Heart right ventricle (tissue), 16 donors: ENCODE measurements at places on chromosomes 6 and 20. TPM values are rescaled to one million over a fixed set of nuclear protein-coding genes. Genes with fewer than 3 reads are reported as not detected.
A peak's percentile ranks its signal among the peaks of the same experiment; 100 is the strongest.

GRCh38 chr6:113859349-113860180 is 2.4 kb downstream of the MARCKS start:
- no peaks in the 10 kb centered on the region for H3K27me3 ChIP-seq
- H3K4me1 ChIP-seq: peaks cover 39% of the 10 kb centered on the region
- H3K36me3 ChIP-seq: no peaks in the 10 kb centered on the region
- H3K27ac ChIP-seq: peak overlapping the region; percentile 96
- DNase-seq: peak; percentile 20
- H3K4me3 ChIP-seq: peak overlapping the region; percentile 75

DNA sequence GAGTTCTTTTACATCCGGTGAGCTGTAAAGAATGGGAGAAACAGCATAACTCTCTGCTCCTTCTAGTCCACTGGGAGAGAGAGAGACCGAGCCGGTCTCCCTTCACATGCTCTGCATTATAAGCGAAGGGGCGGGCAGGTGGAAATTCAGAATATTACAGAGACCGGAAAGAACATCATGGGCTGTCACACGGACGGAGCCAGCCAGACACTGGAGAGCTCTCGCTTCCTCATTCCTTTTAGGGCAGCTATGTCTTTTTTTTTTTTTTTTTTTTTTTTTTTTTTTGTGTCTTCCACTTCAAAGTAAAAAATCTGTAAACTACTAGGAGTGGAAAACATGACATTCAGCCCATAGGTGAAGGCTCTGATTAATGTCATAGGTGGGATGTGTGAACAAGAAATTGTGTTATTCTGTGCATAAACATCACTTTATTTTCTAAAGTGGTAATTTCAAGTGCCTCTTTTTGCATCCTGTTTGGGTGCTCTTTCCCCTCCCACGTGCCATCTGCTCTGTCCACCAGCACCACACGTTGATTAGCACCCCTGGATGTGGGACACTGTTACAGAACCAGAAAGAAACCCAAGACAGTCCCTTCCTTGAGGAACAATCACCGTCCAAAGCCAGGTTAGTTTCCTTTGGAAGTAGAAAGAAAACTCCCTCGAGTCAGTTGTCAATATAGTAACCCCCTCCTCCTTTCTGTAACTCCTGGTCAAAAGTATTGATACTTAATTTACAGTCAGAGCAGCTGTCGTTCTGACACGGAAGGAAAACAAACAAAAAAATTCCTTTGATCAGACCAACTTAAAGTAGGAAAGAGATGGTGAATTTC is at the start of gene TAGAP:
TSS of gene TAGAP (minus strand) at position 93 of the 829 bp plus-strand sequence. CDS start 845 bp downstream, outside the sequence.
- no peaks in the 10 kb centered on the region for H3K27me3 ChIP-seq
- H3K4me3 ChIP-seq: peak within 1 kb of the TSS; percentile 38
- H3K36me3 ChIP-seq: no peaks in the 10 kb centered on the region
- DNase-seq: peak; percentile 49
- H3K4me1 ChIP-seq: peaks cover 11% of the 10 kb centered on the region

DNA sequence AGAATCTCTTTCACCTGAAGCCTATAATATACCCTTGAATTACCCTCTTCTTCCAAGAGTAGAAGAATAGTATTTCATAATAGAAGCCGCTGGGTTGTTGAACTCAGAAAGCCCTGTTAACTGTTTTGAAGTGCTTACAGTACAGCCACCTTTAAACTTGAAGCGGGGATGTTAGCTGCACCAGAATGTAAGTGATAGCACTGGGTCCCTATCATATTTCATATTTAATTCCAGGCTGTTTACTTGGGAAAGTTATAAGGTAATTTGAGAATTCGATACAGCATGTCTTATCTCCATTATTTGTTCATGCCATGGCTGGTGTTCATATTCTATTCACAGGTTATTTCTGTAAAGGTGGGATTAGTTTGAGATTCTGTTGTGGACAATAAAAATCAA is 63.5 kb upstream of the VSTM2L start:
- H3K27me3 ChIP-seq: no peaks in the 10 kb centered on the region
- no peaks in the 10 kb centered on the region for H3K4me1 ChIP-seq
- H3K27ac ChIP-seq: no peak overlapping the region
- no peak for DNase-seq
- no peak overlapping the region for H3K4me3 ChIP-seq

- no peaks in the 10 kb centered on the region for H3K36me3 ChIP-seq
- H3K4me1 ChIP-seq: no peaks in the 10 kb centered on the region
- no peak overlapping the region for H3K27ac ChIP-seq
- DNase-seq: no peak
These were observed 837.6 kb downstream of the TBC1D32 start for GRCh38 chr6:120496661-120497060.

GRCh38 chr6:130453230-130453629 is 87.4 kb downstream of the TMEM200A start:
- no peaks in the 10 kb centered on the region for H3K36me3 ChIP-seq
- H3K4me3 ChIP-seq: no peak overlapping the region
- no peaks in the 10 kb centered on the region for H3K27me3 ChIP-seq
- no peaks in the 10 kb centered on the region for H3K4me1 ChIP-seq
- no peak overlapping the region for H3K27ac ChIP-seq
- DNase-seq: no peak

DNA sequence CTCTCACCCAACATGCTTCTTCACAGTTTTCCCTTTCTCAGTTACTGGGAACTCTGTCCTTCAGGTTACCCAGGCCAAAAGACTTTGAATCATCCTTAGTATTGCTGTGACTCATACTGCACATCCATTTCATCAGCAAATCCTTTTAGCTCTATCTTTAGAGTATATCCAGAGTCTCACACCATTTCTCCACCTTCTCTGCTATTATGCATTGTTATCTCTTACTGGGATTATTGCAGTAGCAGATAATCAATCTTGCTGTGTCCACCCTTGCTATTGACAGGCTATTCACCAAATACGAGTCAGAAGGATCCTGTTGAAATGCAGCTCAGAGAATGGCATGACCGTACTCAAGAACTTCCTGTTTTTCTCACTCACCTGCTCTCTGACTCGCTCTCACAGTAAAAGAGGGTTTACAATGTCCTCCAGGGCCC is 57.3 kb downstream of the BCKDHB start:
- H3K27ac ChIP-seq: no peak overlapping the region
- H3K4me3 ChIP-seq: no peak overlapping the region
- H3K36me3 ChIP-seq: no peaks in the 10 kb centered on the region
- DNase-seq: no peak
- H3K27me3 ChIP-seq: no peaks in the 10 kb centered on the region

GRCh38 chr20:62054451-62054953 is 11.2 kb downstream of the TAF4 start:
- H3K36me3 ChIP-seq: no peaks in the 10 kb centered on the region
- H3K27ac ChIP-seq: no peak overlapping the region
- DNase-seq: no peak
- no peak overlapping the region for H3K4me3 ChIP-seq
- H3K27me3 ChIP-seq: no peaks in the 10 kb centered on the region
- no peaks in the 10 kb centered on the region for H3K4me1 ChIP-seq

DNA sequence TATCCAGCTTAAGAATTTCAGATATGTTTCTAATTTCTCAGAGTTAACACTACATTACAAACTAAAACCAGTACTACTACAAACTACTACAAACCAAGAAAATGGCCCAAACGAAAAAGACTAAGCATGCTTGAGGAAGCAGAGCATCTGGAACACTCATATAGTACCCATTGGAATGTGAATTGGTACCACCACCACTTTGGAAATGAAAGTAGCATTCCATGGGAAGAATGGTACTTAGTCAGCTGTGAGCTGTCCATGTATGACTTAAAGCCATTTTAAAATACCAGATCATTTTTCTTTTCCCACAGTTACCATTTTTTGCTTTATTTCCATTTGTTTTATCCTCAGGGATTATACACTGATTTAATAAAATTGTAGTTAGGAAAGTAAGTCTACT is 30.5 kb downstream of the FBXO9 start:
- no peak for DNase-seq
- no peak overlapping the region for H3K4me3 ChIP-seq
- H3K4me1 ChIP-seq: no peaks in the 10 kb centered on the region
- H3K36me3 ChIP-seq: no peaks in the 10 kb centered on the region

GRCh38 chr6:45591890-45592289 is 214.2 kb upstream of the SUPT3H start:
- no peak overlapping the region for H3K27ac ChIP-seq
- H3K4me1 ChIP-seq: no peaks in the 10 kb centered on the region
- DNase-seq: no peak

GRCh38 chr6:3731700-3732099 is 19.8 kb downstream of the PXDC1 start:
- DNase-seq: no peak
- H3K4me3 ChIP-seq: no peak overlapping the region
- no peaks in the 10 kb centered on the region for H3K27me3 ChIP-seq
- H3K36me3 ChIP-seq: peaks cover 86% of the 10 kb centered on the region
- H3K27ac ChIP-seq: no peak overlapping the region

- no peaks in the 10 kb centered on the region for H3K27me3 ChIP-seq
- no peaks in the 10 kb centered on the region for H3K4me1 ChIP-seq
- H3K36me3 ChIP-seq: no peaks in the 10 kb centered on the region
- no peak for DNase-seq
- no peak overlapping the region for H3K4me3 ChIP-seq
These were observed 440.4 kb upstream of the ARID1B start for GRCh38 chr6:156336733-156337132.

- H3K4me3 ChIP-seq: no peak overlapping the region
- H3K4me1 ChIP-seq: no peaks in the 10 kb centered on the region
- H3K36me3 ChIP-seq: no peaks in the 10 kb centered on the region
- DNase-seq: no peak
These were observed 3.3 kb downstream of the GPLD1 start for GRCh38 chr6:24486065-24486464.

- H3K27me3 ChIP-seq: no peaks in the 10 kb centered on the region
- H3K4me1 ChIP-seq: no peaks in the 10 kb centered on the region
- no peak for DNase-seq
- H3K4me3 ChIP-seq: no peak overlapping the region
- H3K27ac ChIP-seq: no peak overlapping the region
- no peaks in the 10 kb centered on the region for H3K36me3 ChIP-seq
These were observed 16.1 kb upstream of the FOXO3 start for GRCh38 chr6:108544606-108545005.

DNA sequence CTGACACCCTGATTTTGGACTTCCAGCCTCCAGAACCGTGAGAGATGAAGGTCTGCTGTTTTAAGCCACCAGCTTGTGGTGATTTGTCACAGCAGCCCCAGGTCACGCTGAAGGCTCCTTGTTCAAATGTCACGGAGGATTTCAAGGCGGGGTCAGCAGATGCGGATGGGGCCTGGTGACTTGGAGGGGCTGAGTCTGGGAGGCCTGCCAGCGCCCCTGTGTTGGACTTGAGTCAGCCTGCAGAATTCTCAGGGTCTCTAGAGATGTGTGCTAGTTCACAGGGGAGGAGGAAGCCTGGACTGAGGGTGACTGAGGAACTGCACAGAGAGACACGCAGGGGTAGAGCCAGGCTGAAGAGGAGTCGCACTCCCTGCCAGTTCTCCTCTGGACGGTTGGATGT is 19.5 kb upstream of the TAF4 start:
- no peak overlapping the region for H3K4me3 ChIP-seq
- DNase-seq: no peak
- H3K4me1 ChIP-seq: no peaks in the 10 kb centered on the region
- H3K36me3 ChIP-seq: no peaks in the 10 kb centered on the region
- H3K27ac ChIP-seq: no peak overlapping the region
- H3K27me3 ChIP-seq: no peaks in the 10 kb centered on the region

DNA sequence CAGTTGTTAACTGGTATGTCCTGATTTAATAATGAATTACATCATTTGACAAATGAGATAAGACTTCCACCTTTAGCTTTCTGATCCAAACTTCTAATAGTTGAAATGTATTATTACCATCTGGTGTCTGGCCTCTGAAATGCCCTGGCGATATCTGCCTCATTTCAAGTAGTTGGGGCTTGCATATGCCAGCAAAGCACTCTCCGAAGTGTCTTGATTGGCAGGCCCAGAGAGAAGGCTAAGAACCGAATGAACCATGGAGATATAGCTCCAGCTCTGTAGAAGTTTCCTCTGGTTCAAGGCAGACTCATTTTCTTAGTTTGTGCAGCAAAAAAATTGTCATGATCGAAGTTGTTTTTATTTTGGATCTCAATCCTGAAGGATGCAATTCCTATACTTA is 13.4 kb upstream of the HIVEP2 start:
- no peak for DNase-seq
- H3K36me3 ChIP-seq: no peaks in the 10 kb centered on the region
- no peaks in the 10 kb centered on the region for H3K4me1 ChIP-seq
- H3K4me3 ChIP-seq: no peak overlapping the region

DNA sequence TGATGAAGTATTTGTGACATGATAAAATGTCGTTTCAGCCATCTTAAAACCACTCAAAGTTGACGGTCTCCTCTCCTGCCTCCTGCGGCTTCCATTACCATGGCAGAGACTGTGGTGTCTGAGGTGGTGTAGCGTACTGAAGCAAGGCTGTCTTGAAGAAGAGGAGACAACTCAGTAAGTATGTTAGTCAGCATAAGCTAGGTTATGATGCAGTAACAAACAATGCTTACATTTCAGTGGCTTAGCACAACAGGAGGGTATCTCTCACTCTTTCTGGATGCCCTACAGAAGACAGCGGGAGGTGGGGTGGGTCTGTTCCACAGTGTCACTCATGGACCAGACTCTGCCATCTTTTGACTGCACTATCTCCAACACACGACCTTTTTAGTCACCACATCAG is 174.7 kb upstream of the AHI1 start:
- H3K27me3 ChIP-seq: no peaks in the 10 kb centered on the region
- no peak overlapping the region for H3K4me3 ChIP-seq
- H3K4me1 ChIP-seq: no peaks in the 10 kb centered on the region
- no peak overlapping the region for H3K27ac ChIP-seq
- no peak for DNase-seq

GRCh38 chr20:23242556-23243180 is 107.9 kb upstream of the NXT1 start:
- H3K27me3 ChIP-seq: peaks cover 7% of the 10 kb centered on the region
- no peak overlapping the region for H3K27ac ChIP-seq
- peaks cover 23% of the 10 kb centered on the region for H3K4me1 ChIP-seq
- DNase-seq: no peak
- H3K4me3 ChIP-seq: no peak overlapping the region
- no peaks in the 10 kb centered on the region for H3K36me3 ChIP-seq

DNA sequence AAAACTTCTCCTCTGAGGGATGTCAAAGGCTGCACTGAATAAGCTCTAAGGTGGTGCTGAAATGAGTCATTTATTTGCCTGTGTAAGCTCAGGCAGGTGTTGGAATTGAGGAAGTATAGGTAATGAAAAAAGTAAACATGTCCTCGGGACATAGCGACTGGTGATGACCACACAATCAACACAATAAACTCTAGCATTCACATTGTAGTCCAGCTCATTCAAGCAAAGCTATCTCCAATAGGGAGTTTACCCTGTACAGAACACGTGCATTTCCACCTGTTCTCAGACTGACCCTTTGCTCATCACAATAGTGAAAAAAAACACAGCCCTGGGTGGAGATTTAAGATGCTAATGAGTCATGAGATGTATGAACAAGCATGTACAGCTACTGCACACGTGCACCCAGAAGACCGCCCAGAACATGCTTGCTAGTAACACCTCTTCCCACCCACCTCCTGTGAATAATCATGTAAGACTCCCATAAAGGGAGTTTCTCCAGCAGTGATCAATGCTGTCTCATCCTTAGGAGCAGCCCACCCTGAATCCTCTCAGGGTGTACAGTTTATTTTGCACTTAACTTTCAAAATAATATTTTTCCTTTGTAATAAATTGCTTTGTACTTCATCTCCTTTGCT is 33.0 kb upstream of the POU5F1 start:
- DNase-seq: no peak
- H3K36me3 ChIP-seq: no peaks in the 10 kb centered on the region
- peaks cover 13% of the 10 kb centered on the region for H3K4me1 ChIP-seq
- H3K27ac ChIP-seq: peak overlapping the region; percentile 82

Gene KHDC1L
- not detected for total RNA-seq

Gene AVP
- not detected for total RNA-seq

Gene ARMH2
- not detected for total RNA-seq

Gene TLDC2
- total RNA-seq: not detected

Gene MROH8
- 6.7 TPM for total RNA-seq

Gene VWA7
- 19.1 TPM for total RNA-seq

Gene TMX4
- total RNA-seq: 128 TPM

Gene RGS17
- 0.40 TPM for total RNA-seq
